Left ventricle myocardium inferior (tissue), 1 donor: ENCODE measurements at places on chromosomes 12 and 14. TPM values are rescaled to one million over a fixed set of nuclear protein-coding genes. Genes with fewer than 3 reads are reported as not detected.

DNA sequence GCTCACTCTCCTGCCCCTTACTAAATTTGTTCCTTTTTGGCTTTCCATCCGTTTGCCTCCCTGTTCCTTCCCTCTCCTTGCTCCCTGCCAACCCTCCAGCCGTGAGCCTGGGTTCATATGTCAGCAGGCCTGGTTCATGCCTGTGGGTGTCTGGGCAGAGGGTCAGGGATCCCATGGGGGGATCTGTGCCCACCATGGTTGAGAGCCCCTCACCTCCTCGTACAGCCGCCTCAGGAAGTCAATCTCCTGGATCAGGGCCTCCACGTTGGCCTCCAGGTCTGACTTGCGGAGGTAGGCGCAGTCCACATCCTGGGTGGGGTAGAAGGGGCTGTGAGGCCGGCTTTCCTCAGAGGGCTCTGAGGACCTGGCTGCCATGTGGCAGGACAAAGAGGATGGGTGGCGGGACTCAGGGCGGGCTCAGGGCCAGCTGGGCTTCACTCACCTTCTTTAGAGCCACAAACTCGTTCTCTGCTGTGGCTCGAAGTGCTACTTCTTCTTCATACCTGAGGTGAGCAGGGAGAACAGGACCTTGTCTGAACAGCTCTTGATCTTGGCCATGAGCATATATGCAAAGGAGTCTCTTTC is 3.6 kb downstream of the KRT83 start:
- no peak for DNase-seq

DNA sequence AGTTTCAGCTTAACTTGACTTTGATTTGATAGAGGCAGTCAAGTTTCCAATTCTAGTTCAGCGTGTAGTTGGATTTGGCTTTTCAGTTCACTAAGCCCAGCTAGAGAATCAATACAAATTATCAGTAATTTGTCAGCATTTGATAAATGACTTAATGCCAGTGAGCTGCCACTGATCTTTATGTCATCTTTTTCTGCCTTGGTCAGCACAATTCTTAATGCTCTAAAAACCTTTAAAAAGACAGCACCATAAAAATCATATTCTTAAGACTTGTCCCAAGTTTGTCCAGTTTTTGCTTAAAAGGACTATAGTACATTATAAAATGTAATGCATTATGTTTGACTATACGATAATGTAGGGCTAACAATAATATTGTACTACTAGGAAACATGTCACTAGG is 920.5 kb downstream of the LRFN5 start:
- no peak for DNase-seq

Gene MDGA2
- total RNA-seq = 0.19 TPM

DNA sequence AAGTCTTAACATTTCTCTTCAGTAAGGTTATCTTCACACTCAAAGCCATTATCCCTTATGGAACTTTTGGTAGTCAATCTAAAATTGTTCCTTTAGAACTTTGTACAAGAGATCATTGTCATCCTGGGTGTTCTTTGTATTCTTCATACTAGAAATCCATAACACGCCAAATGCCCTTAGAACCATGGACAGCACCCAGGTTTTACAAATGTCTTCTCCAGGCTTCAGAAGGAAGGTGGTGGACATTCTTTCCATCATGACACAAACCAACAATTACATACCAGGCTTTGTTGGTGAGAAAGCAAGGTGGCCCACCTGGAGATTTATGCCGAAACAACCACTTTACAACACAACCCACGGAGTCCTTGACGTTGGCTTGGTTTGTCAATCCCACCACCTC is 365.6 kb upstream of the TBX3 start:
- no peak for DNase-seq

DNA sequence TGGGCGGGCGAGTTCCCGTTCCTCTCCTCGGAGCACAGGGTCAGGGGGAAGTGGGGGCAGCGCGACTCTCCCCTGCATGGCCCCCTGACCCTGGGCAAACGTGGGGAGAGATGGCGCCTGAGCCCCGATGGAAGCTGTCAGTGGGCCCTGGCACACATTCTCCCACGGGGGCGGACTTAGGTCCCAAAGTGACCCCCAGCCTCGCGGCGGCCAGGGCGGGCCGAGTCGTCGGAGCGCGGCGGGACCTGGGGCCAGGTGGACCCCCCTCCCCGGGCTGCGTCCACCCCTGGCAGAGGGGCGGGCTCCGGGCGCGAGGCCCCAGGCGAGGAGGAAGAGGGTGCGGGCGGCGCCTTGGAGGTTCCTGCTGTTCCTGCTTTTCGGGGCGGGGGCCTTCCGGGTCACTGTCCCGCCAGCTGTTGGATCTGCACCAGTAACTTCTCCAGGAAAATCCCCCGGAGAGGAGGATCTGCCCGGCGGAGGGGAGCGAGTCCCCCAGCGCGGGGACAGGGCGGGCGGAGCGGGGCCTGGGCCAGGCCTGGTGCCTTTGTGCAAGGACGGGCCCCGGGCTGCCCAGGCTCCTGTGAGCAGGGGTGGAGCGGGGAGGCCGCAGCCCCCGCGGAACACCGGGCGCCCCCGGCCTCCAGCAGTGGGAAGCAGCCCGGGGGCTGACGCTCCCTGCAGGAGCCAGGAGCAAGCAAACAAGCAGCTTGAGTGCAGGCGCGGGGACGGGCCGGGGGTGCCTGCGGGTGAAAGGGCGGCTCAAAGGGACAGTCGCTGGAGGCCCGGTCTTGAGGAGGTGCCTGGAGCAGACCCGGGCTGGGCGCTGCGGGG is 15.3 kb downstream of the TNFAIP2 start:
- DNase-seq = no peak

GRCh38 chr12:119990382-119990874 is 1.4 kb downstream of the BICDL1 start:
- DNase-seq = no peak
